Fibroblast of lung (primary cell): ENCODE measurements at places on chromosomes 6 and 20.

DNA sequence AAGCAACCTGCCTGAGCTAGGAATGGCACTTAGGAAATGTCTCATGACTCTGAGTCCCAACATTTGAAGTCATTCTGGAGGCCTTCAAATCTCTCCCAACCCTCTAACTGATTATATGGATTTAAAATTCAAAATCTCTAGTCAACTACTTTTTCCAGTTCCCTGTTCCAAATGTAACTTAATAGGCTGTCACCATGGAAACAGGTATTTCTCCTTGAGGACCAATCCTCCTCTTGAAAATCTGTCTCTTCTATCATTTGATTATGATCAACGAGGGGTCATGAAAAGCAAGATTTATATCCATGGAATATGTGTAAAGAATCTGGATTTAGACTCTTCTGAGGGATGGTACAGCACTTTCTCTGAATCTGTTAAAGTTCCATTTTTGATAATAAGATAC lies 127.3 kb upstream of the DTNBP1 start:
- no peak for DNase-seq

GRCh38 chr6:27772261-27773001 lies 139.8 kb downstream of the OR2B2 start:
- peak; percentile 80 for DNase-seq

- no peak for DNase-seq
These were observed 155.9 kb downstream of the JARID2 start for GRCh38 chr6:15401769-15402250.

DNA sequence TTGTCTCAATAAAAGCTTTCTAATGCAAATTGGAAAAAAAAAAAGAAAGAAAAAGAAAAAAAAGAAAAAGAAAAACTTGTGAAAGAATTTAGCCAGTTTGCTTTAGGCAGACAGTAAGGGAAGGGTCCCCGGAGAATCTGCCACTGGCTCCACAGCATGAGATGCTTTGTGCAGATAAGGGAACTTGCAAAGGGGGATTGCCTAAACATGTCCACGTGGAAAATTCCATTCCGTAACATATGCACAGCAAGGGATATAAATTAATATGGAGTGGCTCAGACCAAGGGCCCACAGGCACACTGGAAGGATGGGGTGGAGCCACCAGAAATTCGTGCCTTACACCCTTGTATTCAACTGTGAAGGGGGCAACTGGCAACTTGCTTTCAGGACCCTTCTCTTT lies 45.4 kb downstream of the MKKS start:
- DNase-seq = no peak

- no peak for DNase-seq
These were observed 519.1 kb upstream of the EYS start for GRCh38 chr6:66226109-66226508.

GRCh38 chr6:42049948-42050296 lies 402 bp upstream of the TAF8 start:
- no peak for DNase-seq

GRCh38 chr20:49112596-49113274 lies 66.6 kb downstream of the CSE1L start:
- peak; percentile 61 for DNase-seq

DNA sequence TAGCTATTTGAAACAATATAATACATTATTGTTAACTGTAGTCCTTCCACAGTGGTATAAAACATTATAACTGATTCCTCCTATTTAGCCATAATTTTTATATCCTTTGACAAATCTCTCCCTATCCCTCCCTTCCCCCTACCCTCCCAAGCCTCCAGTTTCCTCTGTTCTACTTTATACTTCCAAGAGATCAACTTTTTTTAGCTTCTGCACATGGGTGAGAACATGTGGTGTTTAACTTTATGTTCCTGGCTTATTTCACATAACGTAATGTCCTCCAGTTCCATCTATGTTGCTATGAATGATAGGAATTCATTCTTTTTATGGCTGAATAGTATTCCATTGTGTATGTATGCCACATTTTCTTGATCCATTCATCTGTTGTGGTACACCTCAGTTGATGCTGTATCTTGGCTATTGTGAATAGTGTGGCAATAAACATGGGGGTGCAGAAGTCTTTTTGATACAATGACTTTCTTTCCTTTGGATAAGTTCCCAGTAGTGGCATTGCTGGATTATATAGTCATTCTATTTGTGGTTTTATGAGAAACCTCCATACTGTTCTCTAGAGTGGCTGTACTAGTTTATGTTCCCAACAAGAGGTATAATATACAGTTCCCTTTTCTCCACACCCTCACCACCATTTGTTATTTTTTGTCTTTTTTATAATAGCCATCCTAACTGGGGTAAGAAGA lies 205.0 kb downstream of the KCNQ5 start:
- DNase-seq = peak; percentile 76

GRCh38 chr6:121653624-121654008 lies 218.2 kb downstream of the GJA1 start:
- DNase-seq = no peak

DNA sequence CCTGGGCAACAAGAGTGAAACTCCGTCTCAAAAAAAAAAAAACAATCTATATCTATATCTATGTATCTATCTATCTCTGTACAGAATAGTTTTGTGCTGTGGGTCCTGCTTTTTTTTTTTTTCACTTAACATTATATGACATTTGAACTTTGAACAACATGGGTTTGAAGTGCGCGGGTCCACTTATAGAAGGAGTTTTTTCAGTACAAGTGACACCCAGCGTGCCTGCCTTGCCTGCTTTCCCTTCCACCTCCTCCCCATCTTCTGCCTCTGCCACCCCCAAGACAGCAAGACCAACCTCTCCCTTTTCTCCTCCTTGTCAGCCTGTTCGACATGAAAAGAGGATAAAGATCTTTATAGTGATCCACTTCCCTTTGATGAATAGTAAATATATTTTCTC lies 102.2 kb upstream of the KCNG1 start:
- no peak for DNase-seq

GRCh38 chr6:148617530-148617929 lies 129.3 kb upstream of the UST start:
- no peak for DNase-seq

DNA sequence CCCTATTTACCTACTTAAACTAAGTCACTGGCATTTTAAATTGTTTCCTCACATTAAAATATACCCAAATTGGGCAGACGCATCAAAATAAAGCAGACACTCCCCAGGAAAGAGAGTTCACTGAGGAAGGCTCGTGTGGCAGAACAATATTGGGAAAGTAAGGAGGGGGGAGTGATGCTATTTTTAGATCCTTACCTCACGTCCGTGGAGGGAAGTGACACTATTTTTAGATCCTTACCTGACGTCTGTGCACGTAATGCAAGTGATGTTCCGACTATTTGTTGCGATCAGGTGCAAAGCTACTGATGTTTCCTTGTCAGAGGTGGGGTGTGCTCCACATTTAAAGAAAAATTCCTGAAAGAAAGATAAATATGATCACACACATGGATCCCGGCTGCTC lies 699.2 kb upstream of the AGPAT4 start:
- DNase-seq = no peak

GRCh38 chr6:13048113-13048512 lies 280.2 kb downstream of the TBC1D7 start:
- DNase-seq = peak; percentile 30

DNA sequence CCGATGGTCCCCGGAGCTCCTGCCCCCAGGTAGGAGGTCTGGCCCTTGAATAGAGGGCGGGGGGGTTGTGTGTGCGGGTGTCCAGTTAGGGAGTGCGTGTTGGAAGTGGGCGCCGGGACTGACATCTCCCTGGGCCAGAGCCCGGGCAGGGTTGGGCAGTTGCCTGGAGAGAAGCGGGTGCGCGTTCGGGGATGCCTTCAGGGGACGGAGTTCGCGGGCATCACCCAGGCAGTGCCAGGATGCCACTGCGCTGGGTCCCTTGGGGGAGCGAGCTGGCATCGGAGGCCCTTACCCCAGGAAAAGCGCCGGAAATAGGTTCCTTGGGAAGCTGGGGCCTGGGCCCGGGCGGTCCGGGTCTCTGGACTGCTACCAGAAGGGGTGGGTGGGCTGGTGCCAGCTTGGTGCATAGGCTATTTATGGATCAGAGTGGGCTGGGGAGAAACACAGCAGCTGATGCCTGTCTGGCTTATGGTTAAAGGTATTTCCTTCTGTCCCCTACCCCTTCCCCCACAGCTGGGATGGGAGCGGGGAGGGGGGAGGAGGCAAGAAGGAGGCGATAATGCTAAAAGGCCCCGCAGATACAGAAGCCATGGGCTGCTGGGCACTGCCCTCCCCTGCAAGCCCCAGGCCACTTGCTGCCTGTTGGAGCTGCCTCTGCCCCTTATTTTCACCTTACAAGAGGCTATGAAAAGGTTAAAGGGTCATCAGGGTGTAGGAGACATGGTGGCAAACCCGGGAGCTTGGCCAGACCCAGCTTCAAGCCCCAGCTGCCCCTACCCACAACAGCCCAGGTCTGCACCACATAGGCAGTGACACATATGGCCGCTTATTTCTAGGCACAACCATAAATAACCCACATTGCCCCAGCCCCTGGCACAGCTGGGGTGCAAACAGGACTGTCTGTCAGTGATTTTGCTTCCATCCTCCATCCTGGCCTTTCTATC lies 638 bp downstream of the PACSIN1 start:
- no peak for DNase-seq

DNA sequence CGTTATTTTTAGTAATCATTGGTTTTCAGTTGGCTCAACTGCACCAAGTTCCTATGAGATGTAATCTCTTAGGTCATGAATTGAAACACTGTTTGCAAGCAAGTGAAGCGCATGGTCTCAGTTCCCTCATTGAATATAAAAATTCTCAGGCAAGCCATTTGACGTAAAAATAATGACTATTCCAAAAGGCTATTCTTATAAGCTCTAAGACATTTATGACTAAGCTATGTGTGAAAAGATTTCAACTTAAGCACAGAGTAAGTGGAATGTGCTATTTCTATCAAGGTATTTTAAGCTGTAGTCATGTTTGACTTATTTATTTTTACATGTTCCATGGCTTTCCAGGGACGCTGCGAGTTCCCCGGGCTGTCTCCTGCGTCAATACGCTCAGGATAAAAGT lies 248.5 kb downstream of the THBS2 start:
- DNase-seq = no peak

GRCh38 chr6:142716097-142716496 lies 228.9 kb downstream of the HIVEP2 start:
- DNase-seq = no peak

- no peak for DNase-seq
These were observed 118.6 kb downstream of the PREX1 start for GRCh38 chr20:48709058-48709691.
